ENCODE measurements at places on chromosomes 13 and 19. TPM values are rescaled to one million over a fixed set of nuclear protein-coding genes. Genes with fewer than 3 reads are reported as not detected.

The LRP3 gene
- 16.4 TPM for total RNA-seq

DNA sequence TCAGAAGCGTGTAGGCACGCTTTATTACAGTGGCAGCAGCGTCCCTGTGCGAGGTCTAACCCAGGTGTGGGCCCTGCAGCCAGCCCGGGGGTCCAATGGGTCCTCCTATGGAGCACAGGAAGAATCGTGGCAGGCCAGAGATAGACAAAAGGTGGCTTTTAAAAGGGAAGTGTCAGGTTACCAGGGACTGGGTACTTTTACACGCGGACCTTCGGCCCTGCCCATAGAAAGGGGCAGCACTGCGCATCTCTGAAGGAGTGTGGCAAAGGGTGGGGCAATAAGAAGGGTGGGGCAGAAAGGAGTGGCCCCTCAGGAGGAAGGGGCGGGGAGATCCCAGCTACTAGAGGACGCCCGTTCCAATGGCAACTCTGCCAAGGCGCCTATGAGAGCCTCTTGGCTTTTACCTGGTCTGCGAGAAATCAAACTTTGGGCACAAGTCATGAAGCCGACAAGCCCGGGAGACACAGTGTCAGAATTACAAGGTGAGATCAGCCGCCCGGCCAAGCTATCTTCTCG lies 1419.8 kb downstream of the UQCRFS1 start:
- peak; percentile 80 for DNase-seq

DNA sequence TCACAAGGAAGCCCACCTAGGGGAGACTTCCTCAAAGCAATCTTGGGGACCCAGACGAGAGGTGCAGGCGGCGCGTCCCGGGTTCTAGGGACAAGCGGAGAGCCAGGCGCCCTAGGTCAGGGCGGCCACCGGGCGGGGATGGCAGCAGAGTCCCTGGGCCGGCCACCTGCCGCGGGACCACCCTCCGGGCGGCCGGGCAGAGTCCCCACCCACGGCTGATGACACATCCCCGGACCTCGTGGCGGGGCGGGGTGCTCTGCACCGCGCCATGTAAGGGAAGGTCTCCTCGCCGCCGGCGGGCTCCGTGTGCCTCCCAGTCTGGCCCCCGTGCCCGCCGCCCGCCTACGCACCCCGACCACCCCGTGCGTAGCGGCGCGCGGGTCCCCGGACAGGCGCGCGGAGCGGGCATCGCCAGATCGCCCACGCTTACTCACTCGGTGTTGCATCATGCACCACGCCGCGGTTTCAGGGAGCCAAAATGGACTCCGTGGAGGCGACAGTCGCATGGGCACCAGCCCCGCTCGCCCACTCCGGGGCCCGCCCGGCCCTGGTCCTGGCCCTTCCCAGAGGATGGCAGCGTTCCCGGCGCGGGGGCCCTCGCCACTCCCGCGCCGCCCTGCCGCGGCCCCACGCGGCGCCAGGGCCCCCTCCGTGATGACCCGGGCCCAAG lies 643 bp downstream of the SLC7A1 start:
- peak; percentile 73 for DNase-seq

GRCh38 chr19:36850559-36851442 lies at the start of gene ZNF345:
ZNF345 (plus strand) TSS chr19:36850876; CDS start chr19:36876831, 25,955 bp downstream.
- DNase-seq: peak; percentile 94

The ZNF737 gene
- total RNA-seq: 4.1 TPM

GRCh38 chr19:53079313-53079924 lies 23.8 kb downstream of the ZNF160 start:
- no peak for DNase-seq

- DNase-seq: no peak
These were observed 543 bp upstream of the FAM124A start for GRCh38 chr13:51221674-51222036.

DNA sequence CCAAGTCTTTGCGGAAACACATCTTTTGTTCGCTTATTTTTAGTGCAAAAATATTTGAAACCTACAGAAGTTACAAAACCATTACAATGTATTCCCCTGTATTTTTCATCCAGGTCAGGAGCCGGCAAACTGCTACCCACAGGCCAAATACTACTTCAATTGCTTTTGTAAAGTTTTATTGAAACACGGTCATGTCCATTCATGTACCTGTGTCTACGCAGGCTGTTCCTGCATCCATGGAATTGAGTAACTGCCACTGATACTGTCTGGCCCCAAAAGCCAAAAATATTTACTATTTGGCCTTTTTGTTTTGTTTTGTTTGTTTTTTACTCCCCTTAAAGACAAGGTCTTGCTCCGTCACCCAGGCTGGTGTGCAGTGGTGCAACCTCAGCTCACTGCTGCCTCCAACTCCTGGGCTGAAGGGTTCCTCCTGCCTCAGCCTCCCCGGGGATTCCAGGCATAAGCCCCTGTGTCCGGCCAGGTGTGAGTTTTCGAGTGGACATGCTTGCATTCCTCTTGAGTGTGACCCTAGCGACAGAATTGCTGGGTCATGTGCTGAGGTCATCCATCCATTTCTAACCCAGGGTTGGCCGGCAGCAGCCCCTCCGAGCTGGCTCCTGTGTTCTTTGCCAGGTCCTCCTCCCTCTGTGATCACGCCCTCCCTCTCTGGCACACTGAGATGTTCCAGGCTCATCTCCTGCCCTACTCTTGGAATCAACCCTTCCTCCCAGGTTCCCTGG lies 10.9 kb upstream of the S1PR4 start:
- DNase-seq: no peak

DNA sequence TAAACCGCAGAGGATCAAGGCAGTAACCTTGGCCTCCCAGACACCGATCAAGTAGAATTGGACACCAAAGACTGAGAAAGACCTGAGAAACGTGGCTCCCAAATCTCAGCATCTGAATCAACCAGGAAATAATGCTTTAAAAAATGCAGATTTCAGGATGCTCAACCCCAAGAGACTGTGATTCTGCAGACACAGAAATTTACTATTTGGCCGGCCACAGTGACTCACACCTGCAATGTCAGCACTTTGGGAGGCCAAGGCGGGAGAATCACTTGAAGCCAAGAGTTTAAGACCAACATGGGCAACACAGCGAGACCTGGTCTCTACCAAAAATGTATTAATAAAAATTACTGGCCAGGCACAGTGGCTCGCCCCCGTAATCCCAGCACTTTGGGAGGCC lies 6.2 kb downstream of the ABCC4 start:
- DNase-seq: no peak

DNA sequence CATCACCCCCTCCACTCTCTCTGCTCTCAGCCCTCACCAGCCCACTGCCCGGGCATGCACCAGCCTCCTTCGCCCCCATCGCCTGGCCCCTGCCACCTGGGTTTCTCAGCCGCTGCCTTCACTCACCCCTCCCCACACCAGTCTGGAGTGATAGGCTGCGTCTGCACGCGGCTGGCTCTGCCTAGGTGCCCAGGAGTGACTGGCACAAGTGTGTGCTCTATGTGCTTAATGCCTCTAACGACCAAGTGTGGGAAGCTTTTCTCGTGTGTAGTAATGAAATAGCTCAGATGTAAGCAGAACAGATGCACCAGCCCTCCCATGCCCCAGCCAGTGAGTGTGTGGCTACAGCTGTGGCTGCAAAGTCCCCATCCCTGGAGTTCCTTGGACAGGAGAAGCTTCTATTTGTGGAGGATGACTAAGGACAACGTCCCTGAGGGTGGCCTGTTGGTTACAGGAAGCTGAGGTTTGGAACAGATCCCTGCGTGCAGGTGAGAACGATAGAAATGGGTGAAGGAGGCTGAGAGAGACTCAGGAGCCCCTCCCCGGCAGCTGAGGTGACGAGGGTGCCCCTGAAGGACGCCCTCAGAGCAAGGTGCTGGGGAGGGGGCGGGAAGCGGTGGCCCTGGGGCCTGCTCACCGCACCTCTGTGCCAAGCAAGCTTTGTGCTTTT lies 35.6 kb downstream of the ATP11A start:
- DNase-seq: no peak

GRCh38 chr19:47456721-47457474 lies 14.8 kb downstream of the SLC8A2 start:
- no peak for DNase-seq

- DNase-seq: no peak
These were observed 7.2 kb upstream of the RFX2 start for GRCh38 chr19:6117534-6117933.

DNA sequence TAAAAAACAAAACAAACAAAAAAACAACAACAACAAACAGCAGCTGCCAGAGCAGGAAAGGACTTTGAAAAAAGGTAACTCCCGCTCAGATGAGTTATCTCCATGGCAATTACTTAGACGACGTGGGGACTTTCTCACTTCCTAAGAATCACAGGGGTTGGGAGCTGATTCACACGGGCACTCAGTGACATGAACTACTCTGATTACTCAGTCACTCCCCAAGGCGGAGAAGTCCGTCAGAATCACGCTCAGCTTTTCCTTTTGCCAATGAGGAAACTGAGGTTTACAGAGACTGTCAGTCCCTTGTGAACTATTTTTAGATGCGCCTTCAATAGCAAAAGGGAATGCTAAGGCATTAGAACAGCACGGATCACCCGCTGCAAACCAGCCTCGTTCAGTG lies 32.3 kb upstream of the MATK start:
- DNase-seq: no peak

The KIRREL2 gene
- not detected for total RNA-seq

GRCh38 chr13:80946008-80946802 lies 605.3 kb upstream of the SPRY2 start:
- DNase-seq: no peak

- no peak for DNase-seq
These were observed 256.9 kb downstream of the SPRY2 start for GRCh38 chr13:80083853-80084676.

DNA sequence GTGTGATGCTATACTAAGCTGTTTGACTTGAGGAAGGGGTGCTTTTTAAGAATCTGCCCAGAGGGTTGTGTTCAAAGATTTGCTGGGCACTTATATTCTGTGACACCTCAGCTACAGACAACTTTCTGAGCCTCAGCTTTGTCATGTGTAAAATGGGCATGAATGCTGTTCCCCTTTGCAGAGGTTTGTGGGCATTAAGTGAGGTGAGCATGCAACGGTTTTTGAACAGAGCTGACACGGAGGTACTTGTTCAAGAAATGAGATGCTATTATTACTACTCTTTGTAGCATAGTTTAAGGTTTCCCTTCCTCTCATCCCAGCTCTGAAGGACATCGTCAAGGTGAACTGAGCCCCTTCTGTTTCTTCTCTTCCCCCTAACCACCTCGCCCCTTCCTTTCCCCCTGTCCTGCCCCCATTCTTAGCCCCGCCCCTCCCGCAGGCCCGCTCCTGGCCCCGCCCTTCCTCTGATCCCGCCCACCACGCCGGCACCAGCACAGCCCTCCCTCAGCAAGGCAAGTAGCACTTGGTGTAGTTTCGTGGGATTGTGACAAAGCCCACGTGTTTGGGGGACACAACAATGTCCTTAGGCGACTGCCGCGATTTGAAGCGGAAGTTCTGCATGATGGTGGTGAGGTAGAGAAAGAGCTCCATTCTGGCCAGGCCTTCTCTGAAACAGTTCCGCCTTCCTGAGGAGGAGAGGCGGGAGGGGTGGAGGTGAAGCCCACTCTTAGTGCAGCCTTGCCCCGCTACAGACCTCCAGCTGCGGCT lies 26.1 kb upstream of the CYP2A7 start:
- DNase-seq: no peak

DNA sequence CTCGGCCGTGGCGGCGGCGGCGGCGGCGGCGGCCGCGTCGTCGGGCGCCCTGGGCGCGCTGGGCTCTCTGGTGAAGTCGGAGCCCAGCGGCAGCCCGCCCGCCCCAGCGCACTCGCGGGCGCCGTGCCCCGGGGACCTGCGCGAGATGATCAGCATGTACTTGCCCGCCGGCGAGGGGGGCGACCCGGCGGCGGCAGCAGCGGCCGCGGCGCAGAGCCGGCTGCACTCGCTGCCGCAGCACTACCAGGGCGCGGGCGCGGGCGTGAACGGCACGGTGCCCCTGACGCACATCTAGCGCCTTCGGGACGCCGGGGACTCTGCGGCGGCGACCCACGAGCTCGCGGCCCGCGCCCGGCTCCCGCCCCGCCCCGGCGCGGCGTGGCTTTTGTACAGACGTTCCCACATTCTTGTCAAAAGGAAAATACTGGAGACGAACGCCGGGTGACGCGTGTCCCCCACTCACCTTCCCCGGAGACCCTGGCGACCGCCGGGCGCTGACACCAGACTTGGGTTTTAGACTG lies 1.7 kb downstream of the SOX1 start:
- no peak for DNase-seq

The SHANK1 gene
- 0.40 TPM for total RNA-seq

- DNase-seq: no peak
These were observed 604.4 kb upstream of the SPRY2 start for GRCh38 chr13:80945328-80945727.

DNA sequence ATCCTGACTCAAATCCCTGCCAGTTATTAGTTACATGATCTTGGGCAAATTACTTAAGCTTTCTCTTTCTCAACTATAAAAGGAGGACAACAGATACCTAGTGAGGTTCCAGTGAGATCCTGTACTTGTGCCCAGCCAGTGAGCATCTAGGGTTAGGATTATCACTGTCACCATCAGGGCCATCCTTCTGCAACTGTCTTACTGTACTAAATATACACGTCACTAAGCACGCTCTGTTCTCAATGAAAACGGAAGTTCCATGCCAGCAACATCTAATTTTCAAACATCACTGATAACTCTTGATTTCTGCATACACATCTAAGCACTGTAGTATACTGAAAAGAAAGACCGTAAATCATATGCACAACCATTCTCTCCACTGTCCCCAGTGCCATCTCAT lies 70.0 kb downstream of the FOXO1 start:
- no peak for DNase-seq

DNA sequence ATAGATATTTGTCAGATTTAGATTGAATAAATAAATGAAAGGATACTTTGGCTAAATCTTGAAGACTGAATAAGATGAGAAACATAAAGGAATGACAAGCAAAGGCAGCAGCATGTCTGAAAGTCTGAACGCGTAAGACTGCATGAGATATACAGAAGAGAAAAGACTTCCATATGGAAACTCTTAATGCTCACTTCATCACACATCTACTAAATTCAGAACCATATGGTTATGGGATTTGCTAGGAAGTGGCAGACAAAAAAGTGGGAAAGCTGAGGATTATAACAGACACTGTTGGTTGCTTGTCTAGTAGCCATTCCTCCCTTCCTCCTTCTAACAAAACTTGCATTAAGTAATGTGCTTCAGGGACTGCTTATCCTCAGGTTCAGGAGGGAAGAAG lies 446.7 kb downstream of the KCTD12 start:
- DNase-seq: no peak

The MYO1F gene
- total RNA-seq: 8.4 TPM

GRCh38 chr13:94031609-94032008 lies 447.9 kb downstream of the DCT start:
- no peak for DNase-seq

GRCh38 chr19:5711713-5712161 lies 8.2 kb downstream of the LONP1 start:
- DNase-seq: no peak

The PSG2 gene
- total RNA-seq: not detected

The KIR2DL3 gene
- not detected for total RNA-seq

The KLK3 gene
- not detected for total RNA-seq

The PSG3 gene
- not detected for total RNA-seq

The ZFP30 gene
- 5.8 TPM for total RNA-seq

DNA sequence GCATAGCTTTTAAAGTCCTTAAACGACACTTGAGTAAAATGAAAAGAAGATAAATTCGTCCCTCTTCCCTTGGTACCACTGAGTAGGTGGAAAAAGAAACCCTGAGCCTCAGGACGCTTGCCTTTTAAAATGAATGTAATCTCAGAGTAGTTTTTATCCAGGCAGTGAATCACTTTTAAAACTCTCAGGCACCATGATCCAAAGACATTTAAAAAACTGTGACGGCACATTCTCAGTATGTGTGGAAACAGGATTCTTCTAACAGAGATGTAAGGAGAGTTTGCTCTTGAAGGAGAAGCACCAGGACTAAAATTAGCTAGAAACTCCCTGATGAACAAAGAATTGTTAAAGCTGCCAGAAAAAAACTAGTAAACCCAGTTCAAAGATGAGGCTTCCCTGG lies 105.7 kb upstream of the SLC15A1 start:
- DNase-seq: no peak

The HRC gene
- 878 TPM for total RNA-seq

The KL gene
- total RNA-seq: 1.4 TPM

All from Right ventricle myocardium superior (tissue), 1 donor.